ELR (cell line): ENCODE measurements at places on chromosomes 5 and 9.
A peak's percentile ranks its signal among the peaks of the same experiment; 100 is the strongest.

GRCh38 chr5:140181002-140181483, 6.1 kb downstream of the CYSTM1 start:
- no peak for DNase-seq

DNA sequence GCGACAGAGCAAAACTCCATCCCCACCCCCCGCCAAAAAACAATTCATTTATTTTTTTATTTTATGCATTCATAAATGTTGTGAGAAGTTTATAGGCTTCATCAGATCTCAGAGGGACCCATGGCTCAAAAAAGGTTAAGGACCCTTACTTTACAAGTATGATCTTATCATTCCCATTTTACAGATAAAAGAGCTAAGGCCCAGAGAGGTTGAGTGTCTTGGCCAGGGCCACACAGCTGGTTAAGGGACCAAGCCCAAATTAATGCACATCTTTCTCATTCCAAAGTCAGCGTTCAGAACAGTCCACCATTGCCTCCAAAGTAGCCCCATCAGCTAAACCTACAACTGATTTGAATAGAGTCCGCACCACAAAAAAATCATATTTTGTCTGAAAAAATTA, 67.8 kb downstream of the PPARGC1B start:
- DNase-seq = no peak

- no peak for DNase-seq
Observed at GRCh38 chr9:109311731-109312130, 9.1 kb downstream of the EPB41L4B start.

DNA sequence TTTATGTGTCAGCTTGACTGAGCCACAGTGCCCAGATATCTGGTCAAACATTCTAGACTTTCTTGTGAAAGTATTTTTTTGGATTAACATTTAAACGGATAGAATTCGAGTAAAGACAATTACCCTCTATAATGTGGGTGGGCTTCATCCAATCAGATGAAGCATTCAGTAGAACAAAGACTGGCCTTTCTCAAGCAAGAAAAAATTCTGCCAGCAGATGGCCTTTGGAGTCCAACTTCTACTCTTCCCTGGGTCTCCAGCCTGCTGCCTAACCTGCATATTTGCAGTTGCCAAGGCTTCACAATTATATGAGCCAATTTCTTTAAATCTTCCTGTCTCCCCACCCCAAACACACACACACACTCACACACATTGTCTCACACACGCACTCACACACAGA, 86.4 kb downstream of the MED10 start:
- peak; percentile 22 for DNase-seq

GRCh38 chr9:18910916-18911315, 122.1 kb downstream of the SAXO1 start:
- DNase-seq = no peak

DNA sequence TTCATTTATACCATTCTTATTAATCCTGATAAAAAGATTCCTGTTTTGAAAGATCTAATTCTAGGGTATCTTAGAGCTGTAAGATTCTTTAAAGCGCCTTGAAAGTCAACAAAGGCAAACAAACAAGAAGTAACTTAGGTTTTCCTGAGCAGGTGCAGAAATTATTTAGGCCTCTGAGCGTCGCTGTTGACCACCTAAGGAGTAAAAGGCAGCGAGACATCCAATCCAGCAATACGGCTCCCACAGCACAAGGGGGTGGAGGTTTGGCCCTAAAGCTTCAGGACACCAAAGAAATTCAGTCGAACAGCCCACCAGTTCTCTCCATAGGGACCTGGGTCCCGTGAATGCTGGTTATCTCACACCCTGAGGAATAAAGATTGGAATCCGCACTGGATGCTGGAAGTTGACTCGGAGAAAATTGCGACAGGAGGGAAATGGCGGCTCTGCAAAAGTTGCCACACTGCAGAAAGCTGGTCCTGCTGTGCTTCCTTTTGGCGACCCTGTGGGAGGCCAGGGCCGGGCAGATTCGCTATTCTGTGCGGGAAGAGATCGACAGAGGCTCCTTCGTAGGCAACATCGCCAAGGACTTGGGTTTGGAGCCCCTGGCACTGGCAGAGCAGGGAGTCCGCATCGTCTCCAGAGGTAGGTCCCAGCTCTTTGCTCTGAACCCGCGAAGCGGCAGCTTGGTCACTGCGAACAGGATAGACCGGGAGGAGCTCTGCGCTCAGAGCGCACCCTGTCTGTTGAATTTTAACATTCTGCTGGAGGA, at the start of gene PCDHGA2:
TSS of gene PCDHGA2 (plus strand) at position 223 of the 769 bp plus-strand sequence.
- peak; percentile 67 for DNase-seq

GRCh38 chr5:181160152-181160754, 12.9 kb downstream of the OR2V2 start:
- DNase-seq = peak; percentile 85

- DNase-seq = no peak
Observed at GRCh38 chr5:16065831-16066230, 113.8 kb downstream of the MARCHF11 start.

DNA sequence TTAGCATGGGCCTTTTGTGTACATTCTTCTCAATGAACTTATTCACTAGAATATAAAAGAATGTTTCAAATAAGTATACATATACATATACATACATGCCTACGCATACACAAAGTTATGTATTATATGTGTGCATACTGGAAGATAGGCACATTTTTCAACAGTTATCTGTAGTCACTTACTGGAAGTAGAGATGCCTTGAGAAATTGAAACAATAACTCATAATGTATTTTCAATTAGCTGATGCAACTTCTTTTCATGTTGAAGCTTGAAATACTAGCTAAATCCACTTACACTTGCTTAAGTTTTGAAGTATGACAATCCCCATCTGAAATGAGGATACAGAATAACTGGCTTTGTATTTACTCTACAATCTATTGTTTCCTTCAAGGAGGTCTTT, 469.0 kb upstream of the PTGER4 start:
- no peak for DNase-seq

DNA sequence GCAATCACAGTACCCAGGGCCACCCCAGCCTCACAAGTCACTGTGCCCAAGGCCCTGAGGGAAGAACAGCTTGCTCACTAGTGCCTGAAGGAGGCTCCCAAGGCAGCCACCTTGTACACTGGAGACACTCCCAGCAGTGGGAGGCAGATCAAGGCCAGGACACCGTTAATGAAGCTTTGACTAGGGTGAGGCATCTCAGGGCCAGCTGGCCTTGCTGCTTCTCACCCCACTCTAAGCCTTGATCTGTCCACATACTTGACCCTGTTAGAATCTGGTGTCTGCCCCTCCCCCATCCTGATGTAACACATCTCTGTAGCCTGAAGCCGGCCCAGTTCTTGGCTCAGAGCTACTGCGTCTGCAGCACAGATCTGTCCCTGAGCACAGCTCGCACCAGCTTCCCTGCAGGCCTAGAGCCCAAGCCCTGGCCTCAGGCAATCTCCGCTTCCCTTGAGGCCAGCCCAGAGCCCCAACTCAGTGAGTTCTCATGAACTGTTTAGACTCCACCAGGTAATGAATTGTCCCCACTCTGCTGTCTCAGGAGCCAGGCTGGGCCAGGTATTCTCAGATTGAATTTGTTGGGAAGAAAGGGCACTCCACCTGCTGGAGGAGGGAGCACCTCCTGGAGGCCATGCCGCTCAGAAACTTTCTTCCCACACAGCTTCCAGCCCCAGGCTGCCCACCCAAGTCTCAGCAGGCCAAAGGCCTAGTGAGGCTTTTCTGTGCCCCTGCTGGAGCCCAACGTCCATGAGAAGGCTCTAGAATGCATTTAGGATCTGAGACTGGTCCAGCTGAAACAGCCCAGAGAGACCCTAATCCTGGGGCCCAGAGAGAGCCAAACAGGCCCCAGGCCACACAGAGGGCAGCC, 13.4 kb upstream of the JADE2 start:
- peak; percentile 40 for DNase-seq

- DNase-seq = peak; percentile 75
Observed at GRCh38 chr5:36696059-36696673, 89.8 kb downstream of the SLC1A3 start.

GRCh38 chr9:122900791-122901190, 4.4 kb downstream of the RC3H2 start:
- peak; percentile 50 for DNase-seq

GRCh38 chr9:33187519-33188218, 20.5 kb upstream of the B4GALT1 start:
- no peak for DNase-seq

DNA sequence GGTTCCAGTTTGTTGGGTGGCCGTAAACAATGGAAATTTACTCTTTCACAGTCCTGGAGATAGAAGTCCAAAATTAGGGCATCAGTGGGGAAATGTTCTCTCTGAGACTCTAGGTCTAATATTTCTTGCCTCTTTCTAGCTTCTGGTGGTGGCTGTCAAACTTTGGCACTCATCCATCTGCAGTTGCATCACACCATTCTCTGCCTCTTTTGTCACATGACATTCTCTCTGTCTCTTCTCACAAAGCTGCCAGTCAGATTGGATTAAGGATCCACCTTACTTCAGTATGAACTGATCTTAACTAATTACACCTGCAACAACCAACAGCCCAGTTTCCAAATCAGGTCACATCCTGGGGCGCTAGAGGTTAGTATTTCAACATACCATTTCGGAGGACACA, 222.9 kb upstream of the FTMT start:
- DNase-seq = no peak

DNA sequence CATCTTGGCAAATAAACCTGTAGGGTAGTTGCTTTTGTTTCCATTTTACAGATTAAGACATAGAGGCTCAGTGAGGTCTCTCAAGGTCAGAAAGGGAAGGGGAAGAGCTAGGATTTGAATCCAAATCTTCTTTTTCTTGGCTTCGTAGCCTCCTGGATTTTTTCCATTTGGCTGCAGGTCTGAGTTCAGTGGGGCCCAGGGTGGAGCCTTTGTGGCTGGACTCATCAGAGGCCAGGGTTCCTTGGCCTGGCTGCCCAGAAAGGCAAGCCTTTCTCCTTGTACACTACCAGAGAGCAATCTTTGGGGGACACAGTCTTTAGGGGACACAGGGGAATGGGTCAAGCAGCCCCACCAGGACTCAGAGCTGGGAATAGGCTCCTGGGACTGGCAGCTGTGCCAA, 10.5 kb upstream of the TRAF1 start:
- no peak for DNase-seq

DNA sequence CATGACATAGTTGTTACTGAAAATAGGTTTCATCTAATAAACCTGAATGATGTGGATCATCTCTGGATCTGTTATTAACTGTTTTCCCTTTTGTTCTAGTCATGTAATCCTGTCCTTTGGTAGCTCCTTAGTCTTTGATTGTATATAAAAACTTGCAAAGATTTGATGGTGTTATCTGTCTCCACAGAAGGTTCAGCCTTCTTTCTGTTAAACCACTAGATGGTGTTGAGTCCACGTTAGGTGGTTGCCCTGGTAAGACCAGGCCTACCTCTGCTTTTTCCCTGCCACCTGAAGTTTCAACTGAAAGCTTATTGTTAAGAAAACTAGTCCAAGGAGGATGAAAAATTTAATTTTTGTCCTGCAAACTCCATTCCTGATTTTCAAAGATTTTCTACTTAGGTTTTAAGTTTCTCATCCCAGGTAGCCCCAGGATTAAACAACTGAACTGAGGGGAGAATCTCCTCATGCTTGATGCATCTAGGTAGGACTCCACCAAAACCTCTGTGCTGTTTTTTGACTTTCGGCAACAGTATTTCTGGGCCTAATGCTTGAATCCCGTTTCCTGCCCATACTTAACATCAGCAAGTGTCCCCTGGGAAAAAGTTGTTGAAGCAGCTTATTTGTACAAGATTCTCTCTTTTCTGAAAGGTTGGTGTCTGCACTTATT, 68.5 kb downstream of the RICTOR start:
- DNase-seq = peak; percentile 32

DNA sequence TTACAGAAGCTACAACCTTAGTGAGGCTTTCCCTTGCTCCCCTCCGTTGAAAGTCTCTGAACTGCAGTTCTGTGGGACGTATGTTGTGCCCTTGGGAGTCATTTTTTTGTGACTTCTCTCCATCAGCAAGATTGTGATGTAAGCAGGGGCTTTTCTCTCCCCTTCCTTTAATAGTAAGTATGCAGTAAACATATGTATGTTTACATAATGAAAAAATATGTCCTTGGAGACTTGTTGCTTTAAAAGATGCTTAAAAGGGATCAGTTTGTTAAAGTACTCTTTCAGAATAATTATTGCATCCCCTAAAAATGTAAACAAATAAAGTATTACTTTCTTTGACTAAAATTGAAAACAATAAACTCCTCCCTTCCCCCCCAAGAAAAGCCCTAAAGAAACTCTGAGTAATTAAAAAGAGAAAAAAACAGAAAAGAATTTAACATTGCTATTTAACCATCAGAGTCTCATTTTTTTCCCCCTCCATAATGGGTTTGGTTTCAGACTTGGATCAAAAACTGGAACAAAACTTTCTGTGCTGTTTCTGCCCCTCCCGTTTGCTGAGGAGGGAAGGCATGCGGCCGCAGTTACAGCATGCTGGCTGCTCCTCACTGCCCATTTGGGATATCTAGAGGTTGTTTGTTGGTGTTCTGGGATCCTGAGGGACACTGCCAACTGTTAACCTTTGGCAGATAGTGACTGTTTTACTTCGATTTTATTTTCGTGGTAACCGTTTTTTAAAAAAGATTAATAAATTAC, 40.2 kb downstream of the TRIO start:
- no peak for DNase-seq

GRCh38 chr5:154406231-154406630, 39.6 kb upstream of the SAP30L start:
- peak; percentile 24 for DNase-seq

- DNase-seq = no peak
Observed at GRCh38 chr5:111545031-111545430, 32.7 kb upstream of the STARD4 start.

- no peak for DNase-seq
Observed at GRCh38 chr5:67435032-67435431, 238.4 kb upstream of the CD180 start.

GRCh38 chr9:88234114-88234513, 95.8 kb upstream of the SPATA31C2 start:
- DNase-seq = no peak

DNA sequence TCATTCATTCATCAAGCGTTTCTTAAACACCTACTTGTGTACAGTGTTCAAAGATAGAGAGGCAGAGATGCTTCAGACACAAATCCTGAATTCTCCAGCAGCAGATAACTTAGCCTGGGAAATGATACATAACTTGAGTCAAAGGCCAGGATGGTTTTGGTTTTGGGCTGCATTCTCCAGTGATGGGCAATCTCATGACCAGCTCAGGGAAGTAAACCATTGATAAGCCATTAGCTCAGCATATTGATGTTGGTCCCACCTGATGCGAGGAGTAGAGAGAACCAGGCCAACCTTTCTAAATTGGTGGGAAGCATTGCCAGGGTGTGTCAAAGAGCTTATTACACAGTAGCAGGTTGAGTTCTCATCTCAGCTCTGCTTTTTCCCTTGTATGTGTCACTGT, 53.0 kb downstream of the SH3RF2 start:
- DNase-seq = peak; percentile 51
